Testis (tissue), 5 donors: ENCODE measurements at places on chromosomes 5 and 9. TPM values are rescaled to one million over a fixed set of nuclear protein-coding genes. Genes with fewer than 3 reads are reported as not detected.

The ECSCR gene
- 1.8 TPM for total RNA-seq

The DIAPH1 gene
- 53.7 TPM for total RNA-seq

The PLAC8L1 gene
- total RNA-seq = 4.4 TPM

The DNM1 gene
- total RNA-seq = 8.0 TPM

The OBP2B gene
- 53.0 TPM for total RNA-seq

The RORB gene
- total RNA-seq = 1.5 TPM

The RNF20 gene
- total RNA-seq = 36.7 TPM

The PTGDS gene
- 5,554 TPM for total RNA-seq

The GAPT gene
- 0.62 TPM for total RNA-seq

The PTGR1 gene
- total RNA-seq = 20.9 TPM

The SLC6A19 gene
- 0.68 TPM for total RNA-seq

The REEP2 gene
- total RNA-seq = 18.3 TPM

The CORO2A gene
- total RNA-seq = 50.5 TPM

The BARHL1 gene
- not detected for total RNA-seq

The NR4A3 gene
- total RNA-seq = 3.0 TPM

The GABRA1 gene
- total RNA-seq = not detected

The LRRC19 gene
- total RNA-seq = 0.08 TPM

GRCh38 chr5:111296570-111296969 lies 72.4 kb downstream of the CAMK4 start:
- DNase-seq = no peak

DNA sequence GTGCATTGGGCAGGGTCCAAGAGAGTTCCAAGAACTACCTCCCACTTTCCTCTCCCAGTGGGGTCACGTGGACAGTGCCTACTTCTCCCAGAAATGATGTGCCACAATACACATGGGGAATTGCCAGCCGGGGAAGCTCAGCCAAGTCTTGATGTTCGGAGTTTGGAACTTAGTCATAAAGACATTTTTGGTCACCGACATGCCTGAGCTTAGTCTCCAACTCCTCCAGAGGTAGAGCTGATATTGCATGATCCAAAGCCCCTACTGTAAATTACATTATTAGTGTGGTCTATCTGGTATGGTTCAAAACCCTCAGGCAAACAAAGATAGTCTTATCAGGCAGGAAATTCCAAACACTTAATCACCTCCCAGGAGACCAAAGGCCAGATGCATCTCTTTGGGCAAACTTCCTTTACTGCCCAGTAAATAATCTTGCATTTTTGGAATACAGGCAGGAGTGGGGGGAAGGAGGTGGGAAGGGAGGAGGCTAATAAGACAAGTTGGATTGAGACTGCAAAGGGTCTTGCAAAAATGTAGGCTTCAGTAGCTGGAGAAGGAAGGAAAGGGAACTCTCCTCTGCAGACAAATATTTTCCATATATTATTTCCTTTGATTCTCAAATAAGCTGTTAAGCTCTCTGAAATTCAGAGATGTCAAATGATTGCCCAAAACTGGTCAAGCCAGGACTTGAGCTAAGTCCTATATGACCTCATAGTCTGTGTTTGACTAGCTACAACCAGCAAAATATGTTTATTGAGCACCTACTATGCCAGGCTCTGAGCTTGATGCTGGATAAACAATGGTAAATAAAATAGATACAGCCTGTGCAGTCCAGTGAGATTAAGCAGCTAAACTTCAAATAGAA lies 99.4 kb downstream of the DRD1 start:
- no peak for DNase-seq

DNA sequence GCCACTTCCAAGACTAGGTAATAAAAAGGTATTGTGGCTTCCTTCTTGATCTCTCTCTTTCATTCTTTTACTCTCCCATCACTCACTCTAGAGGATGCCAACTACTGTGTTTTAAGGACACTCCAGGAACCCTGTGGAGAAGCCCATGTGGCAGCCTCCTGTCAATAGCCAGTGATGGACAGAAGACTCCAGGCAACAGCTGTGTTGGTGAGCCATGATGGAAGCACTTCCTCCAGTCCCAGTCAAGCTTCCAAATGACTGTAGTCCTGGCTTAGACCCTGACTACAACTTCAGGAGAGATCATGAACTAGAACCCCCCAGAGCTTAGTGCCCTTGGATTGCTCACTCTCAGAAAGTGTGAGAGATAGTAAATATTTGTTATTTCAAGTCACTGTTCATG lies 123.9 kb downstream of the PPP2R2B start:
- DNase-seq = no peak

- no peak for DNase-seq
Observed at GRCh38 chr5:137587919-137588318, 88.8 kb upstream of the SPOCK1 start.

DNA sequence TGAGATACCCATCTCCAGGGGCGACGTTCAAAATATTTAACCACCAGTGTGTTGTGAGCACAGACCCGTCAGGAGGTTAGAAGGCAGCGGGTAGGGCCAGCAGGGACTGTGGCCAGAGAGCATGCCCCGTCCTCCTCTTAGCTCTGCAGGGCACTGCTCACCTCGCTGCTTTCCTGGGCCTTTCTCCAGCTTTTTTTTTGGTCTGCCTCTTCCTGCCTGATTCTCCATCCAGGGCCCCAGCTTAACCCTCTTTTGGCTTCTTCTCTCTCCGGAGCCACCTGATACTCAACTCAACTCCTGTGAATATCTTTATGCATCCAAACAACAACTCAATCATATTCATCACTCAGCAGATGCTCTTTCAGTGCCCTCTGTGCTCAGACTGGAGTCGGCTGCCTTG lies 44.0 kb downstream of the TMOD1 start:
- no peak for DNase-seq

- peak; percentile 6 for DNase-seq
Observed at GRCh38 chr9:114006155-114006550, 71.9 kb downstream of the AMBP start.

GRCh38 chr9:34440017-34440416 lies 18.4 kb downstream of the FAM219A start:
- no peak for DNase-seq

GRCh38 chr5:132049093-132049492 lies 11.4 kb upstream of the IL3 start:
- no peak for DNase-seq

DNA sequence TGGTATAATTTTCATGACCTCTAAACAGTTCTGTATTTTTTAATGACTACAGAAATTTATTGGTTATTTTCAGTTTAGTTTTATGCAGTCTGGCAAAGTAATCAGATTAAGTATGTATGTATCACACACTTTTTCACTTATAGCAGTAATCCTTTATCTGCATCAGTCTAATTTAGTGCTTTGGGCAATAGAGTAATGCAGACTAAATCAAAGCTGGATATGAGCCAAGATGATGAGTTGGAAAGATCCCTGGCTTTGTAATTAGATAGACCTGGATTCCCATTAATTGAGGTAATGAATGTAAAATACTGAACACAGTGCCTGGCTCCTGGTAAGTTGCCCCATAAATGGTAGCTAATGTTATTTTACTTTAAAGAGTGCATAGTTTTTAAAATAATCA lies 215.4 kb upstream of the TLX3 start:
- DNase-seq = no peak

- no peak for DNase-seq
Observed at GRCh38 chr5:19886123-19886917, 101.7 kb downstream of the CDH18 start.

- no peak for DNase-seq
Observed at GRCh38 chr9:113154471-113154870, 3.7 kb downstream of the SLC31A2 start.

DNA sequence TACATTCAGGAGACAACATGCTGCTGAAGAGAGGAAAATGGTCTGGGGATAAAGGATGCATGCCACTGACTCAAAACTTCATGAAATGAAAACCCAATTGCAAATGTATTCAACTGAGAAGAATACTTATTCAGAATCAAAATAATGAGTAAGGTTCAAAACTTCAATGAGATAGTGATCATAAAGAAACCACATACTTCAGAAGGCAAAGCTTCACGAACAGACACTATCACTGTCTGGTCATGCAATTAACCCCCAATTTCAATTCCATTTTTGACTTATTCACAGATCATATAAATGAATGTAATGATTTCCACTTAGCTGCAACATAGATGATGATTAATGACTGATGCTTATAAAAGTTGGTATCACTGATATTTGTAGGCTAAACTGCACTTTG lies 33.0 kb upstream of the CTNNAL1 start:
- DNase-seq = no peak

- DNase-seq = no peak
Observed at GRCh38 chr5:122258241-122258640, 53.8 kb upstream of the SNCAIP start.

GRCh38 chr5:106399391-106399790 lies 1271.3 kb downstream of the EFNA5 start:
- no peak for DNase-seq

DNA sequence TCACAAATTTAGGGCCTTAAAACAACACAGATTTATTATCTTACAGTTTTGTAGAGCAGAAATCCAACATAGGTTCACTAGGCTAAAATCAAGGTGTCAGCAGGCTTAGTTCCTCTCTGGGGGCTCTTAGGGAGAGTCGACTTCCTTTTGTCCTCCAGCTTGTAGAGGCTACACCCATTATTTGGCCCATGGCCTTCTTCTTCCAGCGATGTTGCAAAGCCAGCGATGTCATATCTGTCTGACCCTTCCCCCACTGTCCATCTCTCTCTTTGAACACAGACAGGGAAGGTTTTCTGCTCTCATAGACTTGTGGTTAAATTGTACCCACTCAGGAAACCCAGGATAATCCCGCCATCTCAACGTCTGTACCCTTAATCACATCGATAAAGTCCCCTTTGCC lies 60.3 kb upstream of the SHB start:
- DNase-seq = no peak

DNA sequence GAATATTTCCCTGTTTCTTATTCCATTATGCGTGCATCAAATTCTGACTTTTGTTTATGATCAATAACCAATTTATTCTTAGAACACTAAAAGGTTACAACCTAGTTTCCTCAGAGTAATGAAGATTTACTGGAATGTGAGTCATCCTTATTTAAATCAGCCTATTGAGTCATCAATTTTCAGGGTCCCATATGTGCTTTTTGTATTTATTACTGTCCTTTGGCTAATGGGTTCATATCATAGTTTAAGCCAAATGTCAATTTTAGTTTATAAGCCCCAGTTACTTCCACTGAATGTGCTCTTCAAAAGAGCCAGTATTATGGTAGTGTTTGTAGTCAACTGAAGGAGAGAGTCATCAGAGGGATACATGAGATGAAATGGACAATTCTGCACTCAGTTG lies 359.2 kb downstream of the PRR16 start:
- DNase-seq = no peak

- no peak for DNase-seq
Observed at GRCh38 chr9:86648156-86648827, 294.1 kb upstream of the TUT7 start.

- DNase-seq = no peak
Observed at GRCh38 chr5:52825826-52826225, 38.1 kb downstream of the ITGA1 start.

- no peak for DNase-seq
Observed at GRCh38 chr9:8268881-8269280, 469.3 kb upstream of the DMAC1 start.

GRCh38 chr5:147508711-147509040 lies 1.2 kb downstream of the DPYSL3 start:
- DNase-seq = no peak

DNA sequence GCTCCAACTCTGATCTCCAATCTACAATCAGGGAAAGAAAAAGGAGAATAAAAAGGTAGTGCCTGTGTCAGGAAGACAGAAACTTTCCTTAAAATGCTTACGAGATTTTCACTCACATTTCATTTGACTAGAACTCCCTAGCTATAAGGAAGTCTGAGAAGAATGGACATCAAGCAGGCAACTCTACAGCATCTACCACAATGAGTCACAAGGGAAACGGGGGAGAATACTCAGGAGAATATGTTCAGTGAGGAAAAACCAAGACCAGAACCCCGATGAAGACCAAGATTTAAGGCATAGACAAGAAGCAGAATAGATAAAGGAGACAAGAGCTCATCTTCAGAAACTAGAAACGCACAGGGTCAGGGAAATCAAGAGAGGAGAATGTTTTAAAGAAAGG lies 9.0 kb upstream of the SETD9 start:
- no peak for DNase-seq

DNA sequence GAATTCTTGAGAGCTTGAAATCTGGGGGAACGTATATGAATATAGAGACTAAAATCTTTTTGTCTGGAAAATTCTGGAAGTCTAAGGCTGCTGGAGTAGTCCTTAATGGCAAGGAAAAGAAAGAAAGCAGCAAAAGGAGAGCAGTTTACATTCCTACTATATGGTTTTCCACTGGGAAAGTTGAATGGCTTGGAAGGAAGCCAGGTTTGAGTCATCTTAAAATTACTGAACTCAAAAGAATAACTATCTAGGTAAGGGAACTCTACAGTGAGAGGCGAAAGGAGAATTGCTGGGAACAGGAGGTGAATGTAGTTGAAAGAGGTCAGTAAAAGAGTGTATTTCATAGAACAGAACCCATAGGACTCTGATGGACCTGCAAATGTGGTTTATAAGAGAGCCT lies 258.1 kb upstream of the EDIL3 start:
- no peak for DNase-seq

DNA sequence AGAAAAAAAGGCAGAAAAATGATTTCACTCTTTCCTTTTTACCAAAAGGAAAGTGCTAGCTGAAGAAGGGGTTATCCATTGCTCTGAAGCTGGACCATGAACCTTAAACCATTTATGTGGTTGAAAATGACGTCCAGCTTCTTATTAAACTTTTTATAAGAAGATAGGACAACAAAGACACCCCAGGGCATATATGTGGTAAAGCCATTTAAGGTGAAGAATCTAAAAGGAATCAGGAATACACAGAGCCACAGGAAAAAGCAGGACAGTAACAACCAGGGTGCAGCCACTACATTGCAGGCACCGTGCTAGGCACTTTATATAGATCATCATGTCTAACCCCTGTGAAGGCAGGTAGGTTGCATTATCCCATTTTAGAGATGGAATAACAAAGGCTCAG lies 42.1 kb downstream of the RASEF start:
- DNase-seq = no peak

GRCh38 chr5:95261437-95262175 lies 23.3 kb downstream of the MCTP1 start:
- DNase-seq = peak; percentile 32

DNA sequence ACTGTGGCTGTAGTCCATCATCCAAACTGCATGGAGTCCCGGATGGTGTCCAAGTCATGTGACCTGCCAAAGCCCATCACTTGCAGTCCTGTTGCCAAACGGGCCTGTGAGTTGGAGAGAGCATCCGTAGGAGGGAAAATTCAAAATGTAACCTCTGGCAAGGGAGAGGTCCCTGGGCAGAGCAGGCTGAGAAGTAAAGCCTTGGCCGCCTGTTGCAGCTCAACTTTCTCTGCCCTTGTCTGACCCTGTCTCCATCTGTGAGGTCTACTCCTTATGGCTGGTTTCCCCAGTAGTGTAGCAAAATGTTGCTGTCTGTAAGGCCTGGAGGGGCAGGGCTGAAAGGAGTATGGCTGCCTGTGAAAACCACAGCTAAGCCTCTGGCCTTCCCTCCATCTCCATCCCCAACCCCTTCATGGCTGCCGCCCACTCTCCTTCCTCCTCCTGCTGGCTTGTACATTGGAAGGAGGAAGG lies 163.5 kb downstream of the SEMA6A start:
- peak; percentile 57 for DNase-seq
